Mesenchymal stem cell (in vitro differentiated cells and primary cell): ENCODE measurements at places on chromosomes 2 and 18.

DNA sequence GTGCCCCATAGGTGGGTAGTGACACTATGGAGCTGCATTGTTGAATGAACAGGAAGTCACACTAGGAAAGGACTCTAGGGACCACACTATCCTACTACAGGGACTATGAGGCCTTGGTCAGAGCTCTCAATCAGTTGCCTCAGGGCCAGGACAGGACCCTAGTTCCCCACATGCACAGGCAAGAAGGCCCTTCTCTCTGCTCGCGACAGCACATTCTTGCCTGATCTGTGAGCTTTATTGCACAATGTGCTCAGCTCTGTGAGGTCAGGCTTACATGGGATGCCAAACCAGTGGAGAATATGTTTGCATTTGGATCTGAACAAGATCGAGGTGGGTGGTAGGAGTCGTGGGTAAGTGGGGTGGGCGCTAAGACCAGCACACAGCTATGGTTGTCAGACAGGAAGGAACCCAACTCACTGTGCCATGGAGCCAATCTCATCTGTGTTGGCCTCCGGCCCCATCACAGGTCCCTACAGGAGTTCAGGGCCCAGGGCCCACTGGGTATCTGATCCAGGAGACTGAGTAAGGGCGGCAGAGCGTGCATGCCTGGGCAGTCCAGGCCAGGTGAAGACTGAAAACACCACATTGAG is 8.0 kb downstream of the PCARE start:
- DNase-seq: peak; percentile 45

GRCh38 chr2:47518497-47519146 is 115.7 kb downstream of the MSH2 start:
- DNase-seq: no peak

GRCh38 chr2:26861610-26862224 is 13.8 kb downstream of the DPYSL5 start:
- no peak for DNase-seq

DNA sequence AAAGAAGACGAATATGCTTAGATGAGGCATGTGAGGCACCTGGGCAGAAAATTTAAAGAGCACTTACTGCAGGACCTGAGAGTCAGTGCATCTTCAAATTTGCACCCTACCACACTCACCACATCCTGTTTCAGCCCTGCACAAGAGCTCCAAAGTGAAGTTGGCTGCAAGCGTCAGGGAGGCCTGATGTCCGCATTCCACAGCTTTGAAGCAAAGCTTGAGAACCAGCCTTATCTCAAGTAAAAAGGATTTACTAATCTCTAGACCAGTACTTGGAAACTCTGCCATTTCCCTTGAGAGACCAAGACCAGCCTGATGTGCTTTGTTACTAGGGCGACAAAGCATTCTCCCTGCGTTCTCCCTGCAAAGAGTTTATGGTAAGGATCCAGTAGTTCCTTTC is 3.4 kb upstream of the ASNSD1 start:
- peak; percentile 87 for DNase-seq

DNA sequence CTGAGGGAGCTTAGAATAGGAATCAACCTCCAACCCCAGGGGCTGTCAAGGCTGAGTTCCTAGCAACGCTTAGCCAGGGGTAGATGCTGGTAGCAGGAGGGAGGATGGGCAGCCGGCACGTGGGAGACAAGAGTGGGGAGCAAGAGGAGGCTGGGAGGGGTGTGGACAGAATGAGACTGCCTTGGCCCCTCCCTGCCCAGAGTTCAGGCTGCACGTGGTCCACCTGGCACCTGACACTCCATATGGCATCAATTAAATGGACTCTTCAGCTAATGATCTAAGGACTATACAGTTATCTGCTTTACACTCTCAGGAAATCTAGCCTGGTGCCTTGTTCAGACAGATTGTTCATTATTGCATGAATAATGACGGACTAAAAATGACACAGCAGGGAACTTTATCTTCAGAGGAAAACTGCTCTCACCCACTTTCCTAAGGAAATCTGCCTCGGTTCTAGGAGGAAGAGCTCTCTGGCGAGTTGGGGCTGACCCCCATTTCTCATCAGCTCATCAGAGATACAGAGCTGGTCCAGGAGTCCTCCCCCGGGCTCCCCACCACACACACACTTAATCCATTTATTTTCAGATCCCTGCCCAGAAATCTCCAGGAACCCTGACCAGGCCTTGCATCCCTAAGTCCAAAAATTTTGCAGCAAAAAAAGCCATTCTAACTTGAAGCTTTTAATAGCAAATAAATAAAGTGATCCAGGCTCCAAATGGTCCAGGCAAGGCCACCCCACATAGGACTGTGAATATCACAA is 102.1 kb upstream of the CDC42EP3 start:
- no peak for DNase-seq

DNA sequence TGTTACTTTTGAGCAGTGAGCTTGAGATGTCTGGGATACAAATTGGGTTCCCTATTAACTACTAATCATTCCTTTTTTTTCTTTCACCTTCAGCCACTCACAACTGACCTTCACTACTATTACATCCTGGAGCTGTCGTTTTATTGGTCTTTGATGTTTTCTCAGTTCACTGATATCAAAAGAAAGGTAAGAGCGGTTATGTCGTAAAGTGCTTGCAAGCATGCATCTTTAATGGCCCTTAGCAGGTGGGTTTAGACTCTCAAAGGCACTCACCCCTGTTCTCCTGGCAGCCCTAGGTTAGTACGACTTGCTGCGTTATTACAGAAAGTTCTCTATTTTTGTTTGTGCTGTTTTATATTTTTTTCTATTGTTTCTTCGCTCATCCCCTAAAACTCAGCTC is 107.6 kb upstream of the NOSTRIN start:
- no peak for DNase-seq

- peak; percentile 41 for DNase-seq
Measured at GRCh38 chr18:43789234-43790000, 512.1 kb upstream of the SYT4 start.

DNA sequence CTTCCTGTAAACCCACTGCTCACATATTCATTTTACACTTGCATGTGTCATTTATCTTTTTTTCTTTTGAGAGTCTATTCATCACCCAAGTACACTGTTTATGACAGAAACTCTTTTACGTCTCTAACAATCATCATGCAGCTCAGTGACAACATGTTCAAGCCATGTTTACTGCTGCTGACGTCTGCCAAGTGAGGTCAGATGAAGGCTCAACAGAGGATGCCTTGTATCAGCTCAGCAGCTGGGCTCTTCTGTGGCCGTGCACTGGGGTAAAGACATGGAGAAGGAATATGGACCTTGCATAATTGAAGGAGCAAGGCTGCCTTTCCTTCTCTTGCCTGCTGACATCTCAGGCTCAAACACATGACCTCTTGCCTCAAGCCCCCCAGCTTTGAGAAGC is 99.6 kb downstream of the ADD2 start:
- no peak for DNase-seq
